Fibroblast of mammary gland (primary cell): ENCODE measurements at places on chromosomes 5 and 9.

GRCh38 chr5:160458806-160459800 lies 37.4 kb downstream of the PTTG1 start:
- no peak for DNase-seq

DNA sequence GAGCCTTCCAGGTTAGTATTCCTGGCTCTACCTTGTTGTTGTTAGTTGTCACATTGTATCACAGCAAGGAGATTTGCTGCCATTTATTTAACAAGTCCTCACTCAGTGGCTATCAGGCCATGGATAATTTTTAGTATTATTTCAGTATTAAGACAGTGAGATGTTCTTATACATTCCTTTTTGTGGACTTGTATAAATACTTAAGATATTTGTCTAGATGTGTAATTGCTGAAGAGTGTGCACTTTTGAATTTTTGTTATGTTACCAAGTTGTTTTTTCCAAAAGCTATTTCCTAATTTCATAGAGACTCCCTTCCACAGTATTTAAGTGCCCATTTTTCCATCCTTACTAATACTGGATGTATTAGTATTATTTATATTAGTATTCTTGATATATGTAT lies 22.0 kb downstream of the SLC36A1 start:
- DNase-seq: peak; percentile 7

- no peak for DNase-seq
These were observed 88.5 kb upstream of the DAB2 start for GRCh38 chr5:39513236-39513635.

GRCh38 chr5:173802670-173803165 lies 85.4 kb upstream of the CPEB4 start:
- DNase-seq: peak; percentile 61

GRCh38 chr5:102998224-102998623 lies 121.7 kb downstream of the GIN1 start:
- no peak for DNase-seq

DNA sequence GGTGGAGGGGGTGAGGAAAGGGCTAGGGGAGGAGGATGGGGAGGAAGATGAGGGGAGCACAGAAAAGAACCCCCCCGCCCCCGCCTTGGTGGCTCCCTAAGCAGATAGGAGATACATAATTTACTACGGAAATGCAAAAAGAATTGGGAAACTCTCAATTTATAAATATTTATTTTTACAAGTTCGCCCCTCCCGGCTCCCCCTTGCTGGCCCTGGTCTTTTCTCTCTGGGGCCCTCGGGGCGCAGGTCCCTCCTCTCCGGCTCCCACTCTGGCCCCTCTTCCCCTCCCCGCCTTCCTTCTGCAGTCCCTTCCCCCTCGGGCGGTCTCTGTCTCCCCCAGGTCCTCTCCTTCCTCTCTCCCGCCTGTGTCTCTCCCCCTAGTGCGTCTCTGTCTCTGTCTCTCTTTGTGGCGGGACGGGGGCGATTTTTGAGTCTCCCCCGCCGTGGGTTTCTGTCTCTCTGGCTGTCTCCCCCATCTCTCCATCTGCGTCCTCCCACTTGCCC lies 173.6 kb upstream of the IER5L start:
- DNase-seq: no peak

DNA sequence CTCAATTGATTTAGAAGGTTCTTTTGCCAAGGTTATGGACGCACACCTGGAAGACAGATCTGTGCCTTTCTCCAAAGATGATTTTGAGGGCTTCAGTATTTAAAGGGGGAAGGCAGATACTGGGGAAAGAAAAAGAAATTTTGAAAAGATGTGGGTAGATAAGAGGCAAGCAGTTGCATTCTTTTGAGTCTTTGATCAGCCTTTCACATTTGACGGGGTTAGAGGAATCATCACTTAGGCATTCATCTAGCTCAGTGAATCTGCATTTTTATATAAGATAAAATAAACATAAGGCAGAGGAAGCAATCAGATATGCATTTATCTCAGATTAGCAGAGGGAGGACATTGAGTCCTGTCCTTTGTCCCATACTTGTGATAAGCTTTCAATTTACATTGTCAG lies 243.4 kb upstream of the RAI14 start:
- DNase-seq: no peak

DNA sequence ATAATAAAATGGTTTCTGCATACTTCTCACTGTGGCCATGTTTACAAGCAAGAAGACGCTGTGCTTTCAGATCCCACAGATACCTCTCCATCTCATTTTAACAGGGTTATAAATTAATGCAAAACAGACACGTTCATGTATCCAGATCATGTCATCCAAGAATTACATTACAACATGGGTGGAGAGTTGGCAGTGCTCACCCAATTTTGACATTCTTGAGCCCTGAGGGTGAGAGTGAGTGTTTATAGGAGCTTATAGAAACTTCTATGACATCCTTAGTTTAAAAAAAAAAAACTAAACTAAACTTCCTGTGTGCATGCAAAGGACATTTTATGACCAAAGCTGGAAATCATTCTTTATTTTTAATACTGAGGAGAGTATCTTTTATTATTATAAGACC lies 9.1 kb downstream of the PRKACG start:
- peak; percentile 6 for DNase-seq

GRCh38 chr5:116444373-116445295 lies 130.0 kb downstream of the SEMA6A start:
- no peak for DNase-seq

- DNase-seq: peak; percentile 23
These were observed 115.3 kb downstream of the TLE4 start for GRCh38 chr9:79687131-79687447.

DNA sequence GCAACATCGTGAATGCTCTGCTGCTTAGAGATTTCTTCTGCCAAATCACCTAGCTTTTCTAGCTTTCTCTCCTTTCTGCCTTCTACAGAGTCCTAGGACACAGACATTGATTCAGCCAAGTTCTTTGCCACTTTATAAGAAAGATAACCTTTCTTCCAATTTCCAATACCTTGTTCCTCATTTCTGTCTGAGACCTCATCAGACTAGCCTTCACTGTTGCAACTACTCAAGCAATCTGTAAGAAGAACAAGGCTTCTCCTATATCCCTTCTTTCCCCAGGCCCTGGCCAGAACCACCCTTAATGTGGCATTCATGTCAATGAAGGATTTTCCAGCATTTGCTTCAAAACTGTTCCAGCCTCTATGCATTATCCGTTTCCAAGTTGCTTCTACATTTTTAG lies 24.3 kb downstream of the FBXO10 start:
- no peak for DNase-seq

DNA sequence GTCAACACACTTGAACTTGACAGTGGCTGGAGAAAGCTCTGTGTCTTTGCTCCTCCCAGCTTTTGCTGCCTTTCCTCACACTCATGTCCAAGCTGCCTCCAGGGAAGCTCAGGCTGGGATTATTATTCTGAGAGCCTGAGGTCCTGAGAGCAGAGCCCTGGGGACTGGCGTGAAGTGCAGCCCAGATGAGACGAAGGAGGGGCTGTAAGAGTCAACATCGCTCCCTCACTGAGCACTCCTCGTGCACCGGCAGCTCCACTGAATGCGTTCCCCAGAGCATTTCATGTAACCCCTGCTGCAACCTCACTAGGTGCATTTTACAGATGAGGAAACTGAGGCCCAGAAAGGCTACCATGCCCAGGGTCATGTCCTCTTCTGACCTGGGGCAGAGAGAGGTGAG lies 63.5 kb upstream of the PHYKPL start:
- DNase-seq: no peak

DNA sequence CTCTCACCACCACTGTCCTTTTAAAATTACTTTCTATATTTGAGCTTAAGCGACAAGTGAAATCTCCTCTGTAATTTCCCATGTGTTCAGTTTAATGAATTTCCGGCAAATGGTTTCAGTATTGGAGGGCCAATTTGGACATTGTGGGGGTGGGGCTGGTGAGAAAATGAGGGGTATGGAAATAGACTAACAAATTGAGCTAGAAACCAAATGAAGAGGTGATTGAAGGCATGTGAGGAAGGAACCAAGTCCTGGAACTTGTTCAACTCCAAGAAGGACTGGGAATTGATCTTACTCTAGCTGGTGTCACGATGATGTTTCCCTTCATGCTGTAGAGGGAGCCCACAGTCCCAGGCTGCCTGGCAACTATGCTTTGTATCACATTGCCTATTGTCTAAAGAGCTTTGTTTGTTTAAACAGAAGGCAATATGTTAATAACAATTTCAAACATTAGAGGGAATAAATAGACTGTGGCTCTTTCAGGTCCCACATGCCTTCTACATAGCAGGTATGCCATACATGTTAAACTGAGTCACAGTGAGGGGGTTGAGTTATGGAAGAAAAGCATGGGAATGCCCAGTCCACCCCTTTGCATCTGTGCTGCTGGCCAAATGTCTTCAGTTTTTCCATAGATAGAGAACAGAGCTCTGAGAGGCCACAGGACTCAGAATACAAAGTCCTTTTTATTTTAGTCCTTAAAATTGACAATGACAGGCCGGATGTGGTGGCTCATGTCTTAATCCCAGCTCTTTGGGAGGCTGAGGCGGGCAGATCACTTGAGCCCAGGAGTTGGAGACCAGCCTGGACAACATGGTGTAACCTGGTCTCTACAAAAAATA lies 25.0 kb upstream of the MATR3 start:
- no peak for DNase-seq

DNA sequence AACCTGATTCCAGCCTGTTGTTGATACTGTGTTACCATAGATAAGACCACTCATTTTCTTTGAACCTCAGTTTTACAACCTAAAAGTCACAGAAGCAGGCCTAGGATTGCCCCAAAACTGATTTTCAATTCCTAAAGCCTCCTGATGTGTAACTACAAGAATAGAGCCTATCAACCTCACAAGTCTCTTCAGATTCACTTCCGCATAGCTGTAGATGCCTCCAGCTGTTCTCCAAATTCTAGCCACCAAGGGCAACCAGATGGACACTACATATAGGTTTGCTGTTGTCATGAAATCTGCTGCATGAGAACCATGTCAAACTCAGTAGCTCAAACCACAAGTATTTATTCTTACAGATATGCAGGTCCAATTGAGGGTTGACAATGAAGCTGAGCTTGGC lies 143.5 kb downstream of the SPATA31D1 start:
- no peak for DNase-seq

DNA sequence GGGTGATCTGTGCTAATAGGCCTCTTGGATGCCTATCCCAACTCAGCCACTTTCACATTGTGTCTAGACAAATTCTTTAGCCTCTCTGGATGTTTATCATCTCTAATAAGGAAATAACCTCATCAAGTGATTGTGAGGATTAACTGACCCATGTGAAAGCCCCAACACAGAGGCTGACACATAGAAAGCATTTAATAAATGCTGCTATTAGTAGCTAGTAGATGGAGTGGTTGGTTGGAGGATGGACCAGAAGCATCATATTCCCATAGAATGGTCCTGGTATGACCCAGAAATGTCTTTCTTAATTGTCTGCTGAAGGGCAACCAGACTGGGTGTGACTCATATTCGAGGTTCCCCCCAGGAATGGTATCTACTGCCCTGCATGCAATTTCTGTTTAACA lies 124.4 kb downstream of the PIK3R1 start:
- DNase-seq: peak; percentile 28

GRCh38 chr5:150317048-150318003 lies 14.6 kb upstream of the ARSI start:
- peak; percentile 99 for DNase-seq

- DNase-seq: no peak
These were observed 31.3 kb downstream of the FGF1 start for GRCh38 chr5:142654578-142655058.

DNA sequence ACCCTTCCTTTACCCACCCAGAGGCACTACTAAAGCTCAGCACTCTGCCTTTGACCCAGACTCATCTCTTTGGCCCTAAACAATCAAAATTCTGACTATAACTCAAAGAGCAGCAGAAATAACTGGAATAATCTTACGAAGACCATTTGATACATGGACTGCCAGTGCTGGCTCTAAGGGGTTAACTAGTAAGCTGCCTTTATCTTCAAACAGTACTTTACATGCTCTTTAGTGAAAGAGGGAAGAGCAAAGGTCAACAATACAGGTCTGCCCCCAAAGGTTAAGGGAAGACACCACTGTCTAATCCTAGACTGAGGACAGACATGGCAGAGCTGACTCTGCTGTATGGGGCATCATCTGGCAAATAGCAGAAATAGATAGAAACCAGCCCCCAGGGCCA lies 45.8 kb downstream of the NRG2 start:
- no peak for DNase-seq

DNA sequence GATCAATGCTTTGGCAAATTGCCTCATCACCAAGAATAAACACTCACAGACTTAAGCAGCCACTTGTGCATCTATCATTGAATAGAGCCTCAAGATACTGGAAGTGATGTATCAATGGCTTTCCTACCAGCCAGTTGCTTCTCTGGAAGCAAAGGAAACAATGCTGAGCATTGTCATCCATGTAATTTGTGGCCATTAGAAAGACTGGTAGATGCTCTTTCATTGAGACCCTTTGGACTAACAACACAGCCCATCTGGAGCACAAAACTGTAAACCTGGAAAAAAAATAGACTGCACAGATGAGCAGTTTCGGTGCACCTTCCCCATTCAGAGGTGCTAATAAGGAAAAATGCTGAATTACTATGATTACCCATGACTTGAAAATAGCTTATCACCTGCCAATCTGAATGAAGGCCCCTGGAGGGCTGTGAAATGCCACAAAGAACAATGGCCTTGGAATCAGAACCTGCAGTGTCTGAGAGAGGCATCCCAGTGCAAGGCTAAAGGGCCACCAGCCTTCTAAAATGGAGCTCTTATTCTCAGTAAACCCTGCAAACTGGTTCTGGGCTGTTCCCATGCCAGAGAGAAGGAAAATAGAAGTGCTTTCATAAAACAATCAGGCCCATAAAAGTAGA lies 127.5 kb downstream of the RFK start:
- no peak for DNase-seq

GRCh38 chr9:78848061-78848460 lies 551.1 kb downstream of the PSAT1 start:
- no peak for DNase-seq

DNA sequence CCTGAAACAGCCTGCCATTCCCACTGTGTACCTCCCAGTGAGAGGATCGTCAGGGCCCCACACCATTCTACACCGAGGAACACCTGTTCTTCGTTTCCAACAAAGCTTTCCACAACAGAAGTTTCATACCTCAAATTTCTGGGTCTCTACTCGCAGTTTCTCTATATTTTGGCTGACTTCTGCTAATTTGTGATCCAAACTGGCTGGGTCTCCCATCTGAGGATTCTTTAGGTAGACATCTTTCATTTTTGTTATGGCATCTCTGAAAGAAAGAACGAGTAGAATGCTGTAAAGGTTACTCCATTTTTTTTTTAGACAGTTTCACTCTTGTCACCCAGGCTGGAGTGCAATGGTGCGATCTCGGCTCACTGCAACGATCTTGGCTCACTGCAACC lies 67.5 kb downstream of the USP20 start:
- DNase-seq: no peak

DNA sequence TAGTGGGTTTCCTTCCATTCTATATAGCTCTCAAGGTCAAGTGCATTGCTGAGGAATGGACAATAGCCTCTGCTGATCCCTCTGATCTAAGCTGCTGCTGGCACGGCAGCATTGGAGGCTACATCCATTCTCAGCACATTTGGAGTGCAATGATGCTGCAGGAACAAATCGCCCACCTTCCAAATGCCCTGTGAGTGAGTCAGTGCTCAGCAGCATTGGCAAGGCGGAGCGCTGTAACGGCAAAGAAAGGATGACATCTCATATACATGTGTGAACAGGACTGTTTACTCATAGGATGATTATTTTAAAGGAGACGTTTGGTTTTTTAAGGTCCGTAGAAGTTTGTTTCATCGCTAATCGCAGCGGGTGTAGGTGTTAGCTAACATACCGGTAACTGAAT lies 408.7 kb downstream of the ARHGEF28 start:
- DNase-seq: peak; percentile 93
